Activated CD4-positive, alpha-beta T cell treated with anti-CD3 and anti-CD28 coated beads for 36 hours (primary cell): ENCODE measurements at places on chromosomes 16 and 17.

GRCh38 chr17:37541880-37542660 is 52.4 kb downstream of the DUSP14 start:
- no peaks in the 10 kb centered on the region for H3K27me3 ChIP-seq
- peaks cover 41% of the 10 kb centered on the region for H3K36me3 ChIP-seq

DNA sequence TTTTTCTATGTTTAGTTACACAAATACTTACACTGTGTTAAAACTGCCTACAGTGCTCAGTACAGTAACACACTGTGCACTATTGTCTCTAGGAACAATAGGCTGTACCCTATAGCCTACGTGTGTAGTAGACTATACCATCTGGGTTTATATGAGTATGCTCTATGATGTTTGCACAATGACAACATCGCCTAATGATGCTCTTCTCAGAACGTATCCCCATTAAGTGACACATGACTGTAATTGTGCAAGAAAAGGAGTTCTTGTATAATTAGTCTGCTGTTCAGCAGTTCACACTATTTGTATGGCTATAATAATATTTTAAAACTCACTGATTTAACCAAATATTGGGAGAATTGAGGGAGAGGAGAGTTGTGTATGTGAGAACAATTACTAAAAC is 173.7 kb downstream of the TRIM37 start:
- H3K4me3 ChIP-seq, result no peak overlapping the region
- DNase-seq, result no peak
- no peak overlapping the region for H3K27ac ChIP-seq
- peaks cover 9% of the 10 kb centered on the region for H3K27me3 ChIP-seq

GRCh38 chr17:50181591-50182560 is 16.1 kb downstream of the SGCA start:
- H3K27ac ChIP-seq, result no peak overlapping the region
- no peaks in the 10 kb centered on the region for H3K27me3 ChIP-seq
- no peak for DNase-seq

DNA sequence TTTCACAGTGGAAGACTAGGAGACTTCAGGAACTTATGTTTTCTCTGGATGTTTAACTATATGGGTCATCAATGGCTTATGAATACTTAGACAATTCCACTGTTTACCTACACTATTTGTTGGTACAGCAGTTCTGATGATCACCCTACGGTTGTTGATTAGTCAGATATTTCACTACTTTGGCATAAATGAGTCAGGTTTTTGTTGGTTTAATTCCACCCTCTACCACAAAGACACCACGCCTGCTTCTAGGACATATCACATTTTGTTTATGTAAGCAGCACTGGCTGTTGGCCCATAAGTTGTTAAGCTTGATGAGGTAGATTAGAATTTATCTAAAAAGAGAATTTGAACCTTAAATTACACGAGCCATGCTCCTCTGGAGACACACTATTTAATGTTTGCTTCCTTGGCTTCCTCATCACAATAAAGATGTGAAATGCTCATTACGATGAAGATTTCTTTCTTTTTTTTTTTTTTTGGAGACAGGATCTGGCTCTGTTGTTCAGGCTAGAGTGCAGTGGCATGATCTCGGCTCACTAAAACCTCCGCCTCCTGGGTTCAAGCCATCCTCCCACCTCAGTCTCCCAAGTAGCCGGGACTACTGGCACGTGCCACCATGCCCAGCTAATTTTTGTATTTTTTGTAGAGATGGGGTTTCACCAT is 4.3 kb downstream of the GDE1 start:
- H3K4me1 ChIP-seq, result peaks cover 39% of the 10 kb centered on the region
- H3K4me3 ChIP-seq, result no peak overlapping the region
- peaks cover 41% of the 10 kb centered on the region for H3K36me3 ChIP-seq
- DNase-seq, result no peak
- H3K27me3 ChIP-seq, result no peaks in the 10 kb centered on the region
- H3K27ac ChIP-seq, result peak overlapping the region; percentile 35

- H3K27me3 ChIP-seq, result peaks cover 4% of the 10 kb centered on the region
- no peaks in the 10 kb centered on the region for H3K4me1 ChIP-seq
- DNase-seq, result no peak
- H3K4me3 ChIP-seq, result no peak overlapping the region
- no peaks in the 10 kb centered on the region for H3K36me3 ChIP-seq
Measured at GRCh38 chr17:6040504-6040903, 29.7 kb upstream of the WSCD1 start.

- H3K4me3 ChIP-seq, result no peak overlapping the region
- no peak for DNase-seq
- H3K36me3 ChIP-seq, result peaks cover 12% of the 10 kb centered on the region
- peaks cover 20% of the 10 kb centered on the region for H3K4me1 ChIP-seq
Measured at GRCh38 chr16:56848955-56849689, 15.9 kb upstream of the SLC12A3 start.
